LoVo (cell line): ENCODE measurements at places on chromosomes 16 and 17.

GRCh38 chr16:11915114-11915643, 577 bp downstream of the GSPT1 start:
- peak; percentile 21 for DNase-seq

- DNase-seq = no peak
These were observed 27.1 kb downstream of the USP31 start for GRCh38 chr16:23122144-23122543.

GRCh38 chr17:33972763-33973162, 282.3 kb upstream of the CCL2 start:
- no peak for DNase-seq

GRCh38 chr17:74767111-74767516, 9.0 kb downstream of the NAT9 start:
- no peak for DNase-seq

- no peak for DNase-seq
These were observed 21.1 kb upstream of the DOC2B start for GRCh38 chr17:202501-202951.

DNA sequence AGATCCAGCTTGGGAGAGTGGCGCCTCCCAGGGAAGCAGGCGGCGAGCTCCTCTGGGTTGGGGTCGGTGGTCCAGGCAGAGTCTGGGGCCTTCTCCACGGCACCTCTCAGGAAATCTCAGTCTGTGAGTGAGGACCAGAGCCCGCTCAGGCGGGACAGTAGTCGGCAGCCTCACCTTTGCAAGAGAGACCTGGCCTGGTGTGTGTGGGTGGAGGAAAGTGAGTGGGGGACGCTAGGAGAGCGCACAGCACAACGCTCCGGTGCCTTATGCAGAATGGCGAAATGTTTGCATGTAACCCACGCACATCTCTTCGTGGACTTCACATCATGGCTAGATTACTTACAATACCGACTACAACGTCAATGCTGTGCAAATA, 2.2 kb downstream of the AHSP start:
- DNase-seq = no peak

DNA sequence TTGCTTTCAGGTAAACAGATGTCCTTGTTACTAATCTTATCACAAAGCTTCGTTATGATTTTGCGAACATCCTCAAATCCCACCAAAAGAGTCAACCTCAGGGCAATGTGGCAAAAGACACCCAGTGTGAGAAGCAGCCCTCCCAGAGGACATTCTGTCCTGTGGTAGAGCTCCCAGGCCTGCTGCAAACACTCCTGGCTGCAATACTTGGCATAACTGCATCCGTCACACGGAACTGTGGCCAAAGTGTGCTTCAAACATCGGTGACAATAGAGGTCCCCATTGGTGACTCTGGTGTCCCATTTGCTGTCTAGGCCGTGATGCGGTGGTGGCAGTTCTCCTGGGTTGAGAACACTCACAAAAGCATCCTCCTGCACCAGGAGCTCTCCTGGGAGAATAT, 29.5 kb downstream of the SMYD4 start:
- DNase-seq = no peak

GRCh38 chr17:82333279-82334171, at the start of gene SECTM1:
TSS of gene SECTM1 (minus strand) at chr17:82333766. CDS start at chr17:82327240, 6,526 bp downstream.
- DNase-seq = peak; percentile 57

DNA sequence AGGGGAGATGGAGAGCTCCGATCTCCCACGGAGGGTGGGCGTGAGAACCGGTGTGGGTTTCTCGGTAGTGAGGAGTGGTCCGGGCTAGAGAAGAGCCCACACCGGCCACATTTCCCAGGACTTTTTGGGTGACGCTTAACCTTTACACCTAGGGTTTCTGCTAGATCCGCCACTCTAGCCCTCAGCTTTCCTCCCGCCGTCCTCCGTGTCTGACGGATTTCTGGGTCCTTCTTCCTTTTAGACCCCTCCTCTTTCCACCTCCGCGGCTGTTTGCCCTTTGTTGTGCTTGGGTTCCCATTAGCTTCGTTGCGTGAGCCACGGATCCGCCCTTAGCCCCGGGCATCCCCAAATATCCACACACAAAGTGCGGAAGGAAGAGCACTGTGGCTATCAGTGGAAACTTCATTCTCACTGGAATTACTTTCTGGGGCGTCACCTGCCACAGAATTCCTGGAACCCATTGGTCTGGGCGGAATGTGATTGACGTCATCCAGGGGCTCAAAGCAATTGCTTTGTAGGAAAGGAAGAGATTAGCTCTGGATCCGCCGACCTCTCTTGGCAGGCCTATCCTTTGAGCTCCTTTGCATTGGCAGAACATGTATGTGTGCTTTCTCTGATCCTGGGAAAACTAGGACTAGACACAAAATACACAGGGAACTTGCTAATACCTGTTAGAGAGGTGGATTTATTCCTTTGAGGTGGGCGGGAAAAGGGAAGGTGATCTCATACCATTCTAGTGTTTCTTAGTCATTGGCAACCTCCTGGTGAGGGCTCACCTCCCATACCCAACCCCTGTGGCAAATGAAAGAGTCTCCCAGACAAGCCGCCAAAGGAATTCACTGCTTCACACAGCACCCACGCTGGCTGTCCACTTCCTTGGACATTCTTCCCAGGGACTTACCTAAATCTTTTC, 654 bp downstream of the TNFAIP1 start:
- DNase-seq = peak; percentile 88

GRCh38 chr16:56993204-56993603, 3.8 kb downstream of the NLRC5 start:
- DNase-seq = no peak

- no peak for DNase-seq
These were observed 579.6 kb upstream of the CDH5 start for GRCh38 chr16:65786916-65787315.

GRCh38 chr17:75125984-75126383, 5.6 kb downstream of the NT5C start:
- no peak for DNase-seq

GRCh38 chr17:18368946-18369345, 5.6 kb upstream of the SHMT1 start:
- no peak for DNase-seq

DNA sequence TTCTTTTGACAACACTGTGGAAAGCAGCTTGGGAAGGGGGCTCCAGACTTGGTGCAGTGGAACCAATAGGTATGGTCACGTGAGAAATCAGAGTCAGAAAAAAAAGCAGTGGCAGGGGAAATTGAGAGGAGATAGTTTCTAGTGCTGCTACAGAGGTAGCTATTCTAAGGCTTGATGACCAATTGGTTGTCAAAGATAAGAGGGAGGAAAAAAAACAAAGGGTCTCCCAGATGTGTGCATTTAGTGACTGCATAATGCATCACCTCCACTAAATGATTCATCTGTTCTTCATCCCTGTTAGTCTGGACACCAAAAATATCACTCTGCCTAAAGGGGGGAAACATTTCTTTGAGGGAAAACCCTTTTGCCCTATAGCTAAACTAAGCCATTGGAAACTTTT, 56.5 kb downstream of the PIGL start:
- DNase-seq = no peak

GRCh38 chr17:31491376-31492131, 100.1 kb downstream of the RAB11FIP4 start:
- no peak for DNase-seq

DNA sequence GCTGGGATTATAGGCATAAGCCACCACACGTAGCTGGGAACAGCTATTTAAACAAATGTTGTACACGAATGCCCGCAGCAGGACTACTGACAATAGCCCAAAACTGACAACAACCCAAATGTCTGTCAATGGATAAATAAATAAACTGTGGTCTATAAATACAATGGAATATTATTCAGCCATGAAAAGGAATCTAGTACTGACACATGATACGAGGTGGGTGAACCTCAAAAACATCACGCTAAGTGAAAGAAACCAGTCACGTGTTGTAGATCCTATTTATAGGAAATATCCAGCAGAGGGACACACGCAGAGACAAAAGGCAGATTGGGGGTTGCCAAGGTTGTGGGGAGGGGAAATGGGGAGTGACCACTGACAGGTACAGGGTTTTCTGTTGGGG, 390.0 kb upstream of the TNRC6C start:
- DNase-seq = no peak

DNA sequence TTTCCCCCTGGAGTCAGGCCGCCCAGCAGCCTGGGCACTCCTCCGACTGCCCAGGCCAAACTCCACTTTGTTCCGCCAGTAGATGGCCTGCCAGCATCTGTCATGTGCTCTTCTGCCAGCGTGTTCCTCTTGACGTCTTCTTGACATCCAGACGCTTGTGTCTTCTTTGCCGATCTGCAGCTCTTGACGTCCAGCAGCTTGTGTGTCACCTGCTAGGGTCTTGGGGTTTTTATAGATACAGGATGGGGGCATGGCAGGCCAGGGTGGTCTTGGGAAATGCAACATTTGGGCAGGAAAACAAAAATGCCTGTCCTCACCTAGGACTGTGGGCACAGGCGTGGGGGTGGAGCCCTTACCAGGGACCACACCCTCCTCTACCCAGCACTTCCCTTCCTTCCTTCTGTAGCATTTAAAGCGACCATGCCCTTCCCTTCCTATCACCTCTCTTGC, 88.7 kb downstream of the BMERB1 start:
- DNase-seq = no peak

DNA sequence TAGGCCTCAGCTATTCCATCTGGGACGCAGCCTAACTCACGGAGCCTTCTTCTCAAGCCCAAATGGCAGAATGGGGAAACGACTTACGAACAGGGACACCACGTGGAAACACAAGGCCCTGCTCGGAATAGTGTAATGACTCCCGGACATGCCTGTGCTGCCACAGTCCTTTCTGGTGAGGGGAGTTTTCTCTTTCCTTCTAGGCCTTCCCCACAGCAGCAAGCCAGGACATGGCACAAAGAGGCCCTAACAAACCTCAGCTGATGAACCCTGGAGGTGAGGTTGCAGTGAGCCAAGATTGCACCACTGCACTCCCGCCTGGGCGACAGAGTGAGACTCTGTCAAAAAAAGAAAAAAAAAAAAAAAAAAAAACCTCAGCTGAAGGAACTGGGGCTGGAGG, 15.3 kb downstream of the ZBTB4 start:
- no peak for DNase-seq

DNA sequence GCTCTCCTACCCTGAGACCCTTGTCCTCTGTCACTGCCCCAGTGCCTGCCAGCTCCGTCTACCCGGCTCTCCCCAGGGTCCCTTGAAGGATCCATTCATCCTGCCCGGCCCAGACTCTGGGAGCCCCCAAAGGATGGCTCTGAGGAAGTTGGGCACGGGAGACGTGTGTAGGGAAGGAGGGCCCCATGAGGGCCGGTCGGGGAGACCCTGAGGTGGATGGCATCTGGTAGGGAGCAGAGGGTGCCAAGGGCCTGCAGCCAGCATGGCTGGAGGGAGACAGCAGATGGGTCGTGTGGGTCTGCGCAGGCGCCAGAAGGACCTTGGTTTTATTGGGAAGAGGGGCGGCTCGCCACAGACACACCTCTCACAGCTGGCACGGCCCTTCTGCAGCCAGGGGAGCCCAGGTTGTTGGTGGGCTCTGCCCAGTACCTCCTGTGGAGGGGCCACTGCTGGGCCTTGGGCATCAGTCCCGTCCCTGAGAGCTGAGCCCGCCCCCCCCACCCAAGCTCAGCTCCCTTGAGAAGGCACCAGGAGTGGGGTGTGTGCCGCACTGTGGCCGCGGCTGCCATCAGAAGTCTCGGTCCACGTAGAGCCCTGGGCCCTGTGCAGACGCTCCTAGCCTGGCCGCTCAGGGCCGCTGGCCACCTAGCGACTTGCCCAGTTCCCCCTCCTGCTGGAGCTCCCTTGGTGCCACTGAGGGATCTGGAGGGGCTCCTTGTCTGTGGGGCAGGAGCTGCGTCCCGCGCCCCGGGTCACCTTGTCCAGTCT, 16.0 kb downstream of the KCTD5 start:
- no peak for DNase-seq

GRCh38 chr17:66462010-66462409, 159.6 kb downstream of the PRKCA start:
- DNase-seq = no peak

DNA sequence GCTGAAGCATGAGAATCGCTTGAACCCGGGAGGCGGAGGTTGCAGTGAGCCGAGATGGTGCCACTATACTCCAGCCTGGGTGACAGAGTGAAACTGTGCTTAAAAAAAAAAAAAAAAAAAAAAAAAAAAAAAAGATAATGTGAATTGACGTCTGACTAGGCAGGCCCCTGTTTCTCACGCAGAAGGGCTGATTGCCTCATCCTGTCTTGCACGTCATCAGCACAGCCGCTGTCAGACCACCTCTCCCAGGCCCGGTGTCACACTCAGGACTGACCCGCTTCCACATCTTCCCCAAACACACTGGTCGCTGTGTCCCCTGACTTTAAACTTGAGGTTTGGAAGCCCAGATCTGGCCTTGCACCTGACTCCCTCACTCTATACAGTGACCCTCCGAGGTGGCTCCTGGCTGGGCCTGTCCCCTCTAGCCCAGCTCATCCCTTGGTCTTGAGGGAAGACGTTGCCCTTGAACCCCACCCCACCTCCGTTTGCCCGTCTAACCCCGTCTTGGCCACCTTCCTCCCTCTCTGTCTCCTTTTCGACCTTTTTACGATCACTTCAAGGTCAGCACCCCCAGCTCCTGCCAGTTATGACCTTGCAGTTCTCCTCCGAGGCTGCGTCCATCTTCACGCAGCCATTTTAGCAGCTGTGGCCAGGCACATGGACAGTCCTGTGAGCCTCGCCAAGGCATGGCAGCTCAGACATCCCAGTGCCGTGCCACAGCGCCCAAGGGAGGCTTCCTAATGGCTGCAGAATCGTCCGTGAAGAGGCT, 149.9 kb upstream of the PLCG2 start:
- no peak for DNase-seq

DNA sequence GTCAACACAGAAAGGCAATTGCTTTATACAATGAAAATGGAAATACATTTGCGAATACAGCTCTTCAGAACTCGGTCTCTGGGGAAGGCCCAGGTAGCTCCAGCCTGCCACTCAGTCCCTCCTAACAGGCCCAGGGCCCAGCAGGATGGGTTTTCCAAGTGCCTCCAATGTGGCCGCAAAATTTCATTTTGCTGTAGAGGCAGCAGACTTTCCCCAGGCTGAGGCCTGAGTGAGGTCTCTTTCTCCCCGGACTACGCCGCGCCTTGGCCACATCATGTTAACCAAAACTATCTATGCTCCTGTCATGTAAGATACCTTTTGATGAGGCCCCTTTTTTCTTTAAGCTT, 606.0 kb upstream of the SALL1 start:
- no peak for DNase-seq

GRCh38 chr17:50624321-50624934, 10.3 kb upstream of the ABCC3 start:
- no peak for DNase-seq

GRCh38 chr16:66714654-66715307, 18.2 kb upstream of the CMTM4 start:
- DNase-seq = peak; percentile 38

- no peak for DNase-seq
These were observed 84.4 kb downstream of the VMP1 start for GRCh38 chr17:59791603-59792457.
